ENCODE measurements at places on chromosomes 16 and 17.

- DNase-seq = no peak
These were observed 100.4 kb upstream of the DNAH17 start for GRCh38 chr17:78677303-78678221.

DNA sequence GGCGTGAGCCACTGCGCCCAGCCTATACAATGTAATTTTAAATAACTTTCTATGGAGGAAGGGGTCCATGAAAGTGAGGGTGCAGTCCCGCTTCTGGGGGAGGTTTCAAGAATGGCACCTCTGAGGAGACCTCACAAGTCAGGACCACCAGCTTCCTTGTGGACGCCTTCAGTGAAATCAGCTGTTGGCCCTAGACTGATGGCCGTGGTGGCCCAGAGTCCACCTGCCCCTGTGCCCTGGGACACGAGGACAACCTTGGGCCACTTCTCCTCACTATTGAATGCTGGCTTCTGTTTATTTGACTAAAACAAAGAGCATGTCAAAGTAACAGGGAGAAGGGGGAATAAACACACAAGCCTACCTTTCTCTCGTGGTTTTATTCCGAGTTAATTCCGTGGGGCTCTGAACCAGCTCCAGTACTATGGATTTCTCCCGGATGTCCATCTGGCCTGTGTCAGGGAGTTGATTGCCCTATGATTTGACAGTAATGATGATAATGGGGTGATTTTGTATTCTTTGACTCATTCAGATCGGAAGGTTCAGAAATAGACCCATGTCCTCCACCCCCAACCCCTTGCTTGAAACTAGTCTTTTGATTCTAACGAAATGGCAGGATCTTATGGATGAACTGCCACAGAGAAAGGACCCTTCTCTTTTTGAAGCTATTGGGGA is 8.6 kb upstream of the CBX4 start:
- no peak for DNase-seq

- DNase-seq = no peak
These were observed 32.3 kb downstream of the SLC7A5 start for GRCh38 chr16:87836844-87837581.

- DNase-seq = no peak
These were observed 22.3 kb upstream of the TRAP1 start for GRCh38 chr16:3739636-3740035.

DNA sequence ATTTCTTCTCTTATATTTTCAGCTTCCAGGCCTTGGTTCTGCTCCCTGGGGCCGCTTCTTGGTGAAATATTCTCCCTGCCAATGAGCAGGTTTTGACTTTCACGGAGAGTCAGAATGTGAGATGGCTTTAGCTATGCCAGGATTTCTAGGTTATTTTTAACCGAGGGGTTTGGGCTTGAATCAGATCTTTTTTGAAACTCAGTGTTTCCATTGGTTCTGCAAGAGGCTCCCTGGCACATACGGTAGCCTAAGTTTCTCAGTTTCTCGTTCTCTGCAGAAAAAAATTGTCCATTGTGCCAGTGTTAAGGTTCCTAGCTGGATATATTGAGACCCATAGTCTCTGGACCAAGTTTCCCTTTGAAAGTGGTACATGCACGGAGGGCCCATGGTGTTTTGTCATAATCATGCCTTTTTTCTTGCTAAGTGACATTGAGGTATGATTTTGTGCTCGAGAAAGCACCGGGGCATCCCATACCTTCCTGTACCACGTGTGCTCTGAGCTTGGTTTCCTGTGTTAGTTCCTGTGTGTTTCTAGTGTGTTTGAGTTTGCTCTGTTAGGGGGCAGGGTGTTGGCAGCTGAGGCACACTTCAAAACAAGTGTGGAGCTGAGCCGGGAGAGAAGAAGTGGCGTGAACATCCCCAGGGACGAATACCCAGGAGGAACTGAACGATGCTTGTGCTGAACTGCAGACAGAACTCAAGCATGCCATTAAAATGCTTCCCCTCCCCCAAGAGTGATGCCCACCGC is 127.2 kb downstream of the HS3ST3B1 start:
- peak; percentile 68 for DNase-seq

GRCh38 chr17:36111068-36111490 is 7.5 kb downstream of the CCL4 start:
- DNase-seq = no peak

- DNase-seq = no peak
These were observed 11.4 kb downstream of the HSD3B7 start for GRCh38 chr16:30996324-30996984.

GRCh38 chr17:7885367-7886226 is 3.0 kb upstream of the CHD3 start:
- peak; percentile 61 for DNase-seq

DNA sequence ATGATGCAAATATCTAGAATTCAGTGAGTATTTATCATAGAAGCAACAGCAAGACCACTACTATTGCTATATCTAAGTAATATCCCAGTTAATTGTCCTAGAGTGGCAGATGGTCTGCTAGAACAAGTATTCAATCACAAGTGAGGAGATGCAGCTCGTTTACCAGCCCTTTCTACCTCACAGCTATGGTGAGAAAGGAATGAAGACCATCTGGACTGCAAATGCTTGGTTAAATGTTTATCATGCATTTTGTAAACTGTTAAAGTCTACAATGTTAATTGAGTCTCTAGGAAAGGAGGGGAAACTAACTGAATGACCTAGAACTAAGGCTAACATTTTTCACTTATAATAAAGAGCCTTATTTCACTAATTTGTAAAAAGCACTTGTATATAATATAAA is 52.5 kb downstream of the CNOT1 start:
- no peak for DNase-seq

DNA sequence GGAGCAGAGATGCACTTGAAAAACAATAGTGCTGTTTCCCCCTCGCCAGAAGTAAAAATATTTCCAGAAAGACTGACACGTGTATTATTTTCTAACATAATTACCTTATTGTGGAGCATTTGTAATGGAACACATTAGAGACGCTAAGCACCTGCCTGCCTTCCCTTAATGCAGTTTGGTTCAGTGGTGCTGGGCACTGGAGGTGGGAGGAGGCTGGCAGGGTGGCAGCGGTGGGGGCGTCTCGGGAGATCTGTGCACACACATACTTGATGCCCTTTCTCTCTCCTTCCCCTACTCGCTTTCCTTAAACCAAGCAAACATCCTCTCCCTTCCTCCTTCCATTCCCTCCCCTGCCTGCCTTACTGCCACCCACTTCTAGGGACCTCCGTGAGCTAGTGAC is 156.6 kb upstream of the SDK2 start:
- DNase-seq = no peak

DNA sequence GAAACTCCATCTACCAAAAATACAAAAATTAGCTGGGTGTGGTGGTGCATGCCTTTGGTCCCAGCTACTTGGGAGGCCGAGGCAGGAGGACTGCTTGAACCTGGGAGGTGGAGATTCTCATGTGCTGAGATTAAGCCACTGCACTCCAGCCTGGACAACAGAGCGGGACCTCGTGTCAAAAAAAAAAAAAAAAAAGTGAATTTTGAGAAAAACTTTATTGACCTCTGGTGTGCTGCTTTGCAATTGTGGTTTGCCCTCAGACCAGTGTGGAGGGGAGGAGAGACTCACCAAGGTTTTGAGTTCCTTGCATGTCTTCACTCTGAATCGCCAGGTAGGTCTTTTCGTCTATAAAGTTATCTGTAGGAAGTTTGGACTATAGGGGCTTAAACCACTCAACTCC is 145.2 kb downstream of the CPPED1 start:
- no peak for DNase-seq

DNA sequence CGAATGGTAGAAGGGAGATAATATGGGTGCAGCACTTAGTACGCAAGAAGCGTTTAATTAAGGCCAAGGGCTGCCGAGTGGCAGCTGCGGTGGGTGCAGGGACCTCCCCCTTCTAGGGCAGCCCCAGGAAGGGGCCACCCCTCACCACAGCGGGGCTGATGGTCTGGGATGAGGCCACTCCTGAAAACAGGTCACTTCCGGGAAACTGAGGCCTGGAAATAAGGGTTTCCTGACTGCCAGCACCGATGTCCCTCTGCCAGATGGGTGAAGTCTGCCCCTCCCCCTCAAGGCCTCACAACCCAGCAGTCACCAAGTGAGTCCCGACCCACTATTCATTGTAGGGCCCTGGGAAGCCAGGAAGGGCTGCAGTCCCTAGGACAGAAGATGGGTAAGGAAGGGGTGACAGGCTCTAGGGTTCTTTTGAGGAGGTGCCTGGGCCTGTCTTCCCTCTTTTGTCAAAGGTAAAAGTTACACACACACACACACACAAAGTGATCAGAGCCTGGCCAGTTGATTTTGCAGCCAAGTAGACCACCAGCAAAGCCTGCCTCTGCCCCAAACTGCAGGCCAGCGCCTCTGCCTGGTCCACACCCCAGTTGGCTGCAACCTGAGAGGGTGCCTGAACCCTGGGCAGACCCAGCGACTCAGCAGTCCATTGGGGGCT is 12.5 kb downstream of the SREBF1 start:
- DNase-seq = peak; percentile 19

DNA sequence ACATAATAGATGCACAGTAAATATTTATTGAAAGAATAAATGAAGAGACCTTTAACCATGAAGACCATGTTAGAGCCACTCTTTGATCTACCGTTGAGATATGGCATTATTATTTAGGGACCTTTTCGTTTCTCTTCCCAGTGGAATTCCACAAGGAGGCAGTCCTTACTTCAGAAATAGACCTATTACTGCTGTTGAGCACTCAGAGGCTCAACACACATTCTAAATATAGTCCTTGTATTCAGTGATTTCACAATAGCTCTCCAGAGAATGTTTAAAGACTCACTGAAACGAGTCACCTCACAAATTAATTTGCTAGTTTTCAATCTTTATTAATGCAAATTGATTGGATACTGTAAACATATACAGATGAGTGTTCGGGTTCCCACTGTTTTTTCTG is 603.8 kb downstream of the CDH8 start:
- DNase-seq = no peak

- DNase-seq = no peak
These were observed 16.8 kb downstream of the CHP2 start for GRCh38 chr16:23771642-23772041.

DNA sequence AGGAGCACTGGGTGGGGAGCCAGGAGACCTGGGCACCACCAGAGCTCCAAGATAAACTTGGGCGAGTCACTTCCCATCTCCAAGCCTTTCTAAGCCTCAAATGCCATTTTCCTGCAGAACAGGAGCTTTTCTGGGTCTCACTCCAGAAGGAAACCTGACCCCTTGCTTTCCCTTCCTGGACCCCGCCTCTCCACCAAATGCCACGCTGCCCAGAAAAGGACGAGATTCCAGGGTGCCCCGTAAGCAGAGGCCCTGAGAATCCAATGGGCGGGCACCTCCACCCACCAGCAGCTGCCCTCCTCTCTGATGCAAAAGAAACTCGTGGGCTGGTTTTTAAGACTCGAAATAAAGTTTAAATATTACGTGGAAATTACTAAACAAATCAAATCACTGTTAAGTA is 31.3 kb downstream of the ZNF423 start:
- DNase-seq = no peak

DNA sequence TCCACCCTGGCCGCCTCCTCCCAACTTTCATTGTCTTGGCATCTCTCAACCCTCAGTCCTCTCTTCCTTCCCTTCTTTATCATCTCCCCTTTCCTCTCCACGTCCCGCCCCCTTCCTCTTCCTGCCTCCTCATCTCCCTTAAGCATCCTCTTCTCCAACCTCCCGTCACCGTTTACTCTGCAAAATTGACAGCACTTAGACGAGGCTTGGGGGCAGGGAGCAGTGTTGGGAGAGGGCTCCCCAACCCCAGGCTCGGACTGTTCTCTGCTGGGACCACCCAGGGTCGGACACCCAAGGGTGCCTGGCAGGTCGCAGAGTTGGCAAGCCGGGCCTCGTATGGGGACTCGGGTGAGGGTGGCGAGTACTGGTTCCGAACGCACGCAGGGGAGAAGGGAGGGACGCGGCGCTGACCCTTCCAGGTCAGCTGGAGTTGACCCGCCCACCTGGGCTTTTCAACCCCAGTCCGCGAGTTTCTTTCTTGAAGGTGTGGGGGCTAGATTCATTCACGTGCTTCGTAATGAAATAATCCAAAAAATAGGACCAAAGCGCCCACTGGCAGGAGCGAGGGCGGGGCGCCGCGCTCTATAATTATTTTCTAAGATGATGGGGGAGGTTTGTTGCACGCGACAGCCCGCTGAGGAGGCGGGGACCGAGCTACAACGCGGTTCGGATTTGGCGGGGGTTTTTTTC is 775 bp upstream of the PAGR1 start:
- DNase-seq = peak; percentile 18

DNA sequence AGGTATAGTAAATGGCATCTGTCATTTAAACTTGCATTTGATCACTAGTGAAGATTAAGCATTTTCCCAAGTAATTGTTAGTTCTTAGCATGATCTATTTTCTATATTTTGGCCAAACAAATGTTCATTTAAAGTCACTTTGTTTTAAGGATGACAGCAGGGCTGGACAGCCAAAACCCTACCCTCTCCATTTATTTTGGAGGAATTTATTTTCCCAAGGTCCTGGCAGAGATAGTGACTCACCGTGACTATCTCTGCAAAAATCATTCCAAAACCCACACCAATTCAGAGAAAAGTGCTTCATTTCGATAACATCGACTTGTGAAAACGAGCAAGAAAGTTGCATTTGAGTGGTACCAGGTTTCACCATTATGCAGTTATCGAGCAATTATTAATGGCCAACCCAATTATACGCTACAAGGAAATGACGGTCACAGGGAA is 665 bp upstream of the AKAP1 start:
- no peak for DNase-seq

- peak; percentile 10 for DNase-seq
These were observed 33.5 kb upstream of the EMP2 start for GRCh38 chr16:10613785-10614485.

DNA sequence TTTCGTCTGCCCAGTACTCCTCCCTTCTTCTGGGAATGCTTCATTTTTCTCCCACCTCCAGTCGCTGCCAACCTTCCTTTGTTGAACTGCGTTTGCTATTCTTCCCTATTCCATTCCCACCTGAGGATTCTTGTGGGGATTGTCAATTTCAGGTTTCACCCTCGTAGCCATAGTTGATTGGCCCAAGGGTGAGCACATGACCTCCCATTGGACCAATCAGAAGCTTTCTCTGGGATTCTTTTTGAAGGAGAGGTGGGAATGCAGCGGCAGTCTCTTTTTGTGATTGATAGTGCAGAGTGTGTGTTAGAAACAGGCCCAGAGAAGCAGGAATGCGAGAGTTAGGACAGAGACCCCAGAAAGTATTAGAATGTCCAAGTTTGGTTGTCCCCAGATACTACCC is 49.1 kb upstream of the GPRC5B start:
- no peak for DNase-seq

DNA sequence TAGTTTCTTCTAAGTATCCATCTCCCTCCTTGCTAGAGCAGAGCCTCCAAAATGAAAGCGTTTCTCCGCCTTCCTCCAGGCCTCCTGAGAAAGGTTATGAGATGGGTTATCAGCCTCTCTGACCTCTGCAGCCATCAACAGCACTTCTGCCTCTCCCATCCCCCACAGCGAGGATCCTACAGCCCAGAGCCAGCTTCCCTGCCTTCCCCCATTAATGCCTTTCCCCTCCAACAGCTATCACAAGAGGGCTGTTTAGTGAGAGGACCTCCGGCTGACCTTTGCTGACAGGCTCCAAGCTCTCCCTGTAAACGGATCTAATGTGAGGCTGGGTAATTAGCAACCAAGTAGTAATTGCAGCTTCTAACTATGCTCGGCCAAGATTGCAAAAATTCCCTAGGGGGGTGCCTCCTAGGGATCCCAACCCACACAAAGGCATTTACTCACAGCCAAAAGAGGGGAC is 55.8 kb downstream of the ZFHX3 start:
- DNase-seq = no peak

Measured in KBM-7 (cell line).